ENCODE measurements at places on chromosomes 3 and 15.

DNA sequence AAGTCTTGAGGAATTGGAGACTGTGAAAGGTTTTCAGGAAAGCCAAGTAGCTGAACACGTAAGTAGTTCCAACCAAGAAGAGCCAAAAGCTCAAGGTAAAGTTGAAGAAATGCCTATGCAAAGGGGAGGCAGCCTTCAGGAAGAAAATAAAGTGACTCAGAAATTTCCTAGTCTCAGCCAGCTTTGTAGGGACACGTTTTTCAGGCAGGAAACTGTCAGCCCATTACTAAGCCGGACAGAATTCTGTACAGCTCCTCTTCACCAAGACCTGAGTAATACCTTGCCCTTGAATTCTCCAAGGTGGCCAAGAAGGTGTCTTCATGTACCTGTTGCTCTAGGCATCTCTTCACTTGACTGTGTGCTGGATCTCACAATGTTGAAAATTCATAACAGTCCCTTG is 48.6 kb downstream of the CDAN1 start:
- DNase-seq = no peak

GRCh38 chr3:172370419-172370818 is 77.8 kb downstream of the GHSR start:
- no peak for DNase-seq

DNA sequence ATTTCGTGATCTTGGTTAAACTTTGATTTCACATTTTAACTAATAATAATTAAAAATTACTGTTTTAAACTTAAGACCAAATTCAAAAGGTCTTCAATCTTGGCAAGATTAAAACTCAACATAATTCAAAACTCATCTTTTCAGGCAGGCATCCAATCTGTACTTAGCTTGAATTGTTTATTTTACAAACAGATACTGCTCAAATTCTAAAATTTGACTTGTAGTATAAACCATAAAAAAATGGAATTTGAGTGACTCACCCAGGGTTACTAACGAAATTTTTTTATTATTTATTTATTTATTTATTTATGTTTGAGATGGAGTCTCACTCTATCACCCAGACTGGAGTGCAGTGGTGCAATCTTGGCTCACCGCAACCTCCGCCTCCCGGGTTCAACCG is 64.4 kb downstream of the GAP43 start:
- no peak for DNase-seq

- no peak for DNase-seq
Observed at GRCh38 chr15:101541501-101542292, 52.2 kb upstream of the PCSK6 start.

DNA sequence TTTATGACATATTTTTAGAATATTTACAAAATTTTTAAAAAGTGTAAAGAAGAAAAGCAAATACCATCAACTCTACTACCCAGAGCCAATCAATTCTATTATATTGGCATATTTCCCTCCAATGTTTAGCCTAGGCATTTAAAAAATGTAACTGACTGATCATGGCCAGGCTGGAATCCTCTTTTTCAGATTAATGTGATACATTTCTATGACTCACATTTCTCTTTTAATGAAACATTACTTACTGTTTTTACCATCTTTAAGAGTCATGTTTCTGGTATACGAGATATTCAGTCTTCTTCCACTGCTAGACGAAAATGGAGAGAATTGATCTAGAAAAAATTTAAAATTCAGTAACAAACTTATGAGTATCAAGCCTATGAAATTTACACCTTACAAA is 53.4 kb upstream of the DCUN1D1 start:
- no peak for DNase-seq

DNA sequence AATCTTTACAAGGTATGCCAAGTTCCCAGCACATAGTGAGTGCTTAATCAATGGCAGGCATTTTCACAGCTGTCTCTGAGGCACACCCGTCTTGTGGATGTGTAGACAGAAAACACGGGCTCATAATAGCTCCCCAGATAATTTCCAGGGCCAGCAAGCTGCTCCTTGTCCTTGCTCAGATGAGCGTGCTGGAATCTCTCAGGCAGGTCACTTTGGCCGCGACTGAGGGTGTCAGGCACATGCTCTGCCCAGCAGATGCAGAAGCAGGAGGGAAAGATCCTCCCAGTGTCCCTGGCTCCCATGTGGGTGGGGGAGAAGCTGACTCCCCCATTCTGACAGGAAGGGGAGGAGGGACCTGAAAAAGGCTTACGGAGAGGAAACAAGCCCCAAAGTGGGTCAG is 35.6 kb upstream of the SLC6A1 start:
- no peak for DNase-seq

DNA sequence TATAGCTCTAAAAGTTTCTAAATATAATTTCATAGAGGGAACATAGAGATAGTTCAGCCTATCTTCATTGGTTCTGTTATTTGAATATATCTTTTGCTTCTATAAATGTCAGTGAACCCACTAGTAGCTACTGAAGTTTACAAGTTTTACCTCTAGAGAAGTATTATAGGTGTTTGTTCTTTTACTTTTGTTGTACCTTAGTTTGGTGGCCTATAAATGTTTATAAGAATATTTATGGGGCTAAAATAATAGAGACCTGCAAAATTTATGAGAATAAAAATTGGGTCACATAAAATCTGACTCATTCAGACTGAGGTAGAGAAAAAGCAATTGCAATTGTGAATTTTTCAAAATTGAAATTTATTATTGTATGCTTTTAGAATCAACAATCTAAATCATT is 162.6 kb downstream of the SERPINI1 start:
- no peak for DNase-seq

- DNase-seq = no peak
Observed at GRCh38 chr3:105865016-105865623, 3.7 kb downstream of the CBLB start.

- no peak for DNase-seq
Observed at GRCh38 chr15:100728371-100729201, 126.2 kb downstream of the ASB7 start.

- DNase-seq = no peak
Observed at GRCh38 chr3:39892068-39892467, 82.7 kb downstream of the MYRIP start.

DNA sequence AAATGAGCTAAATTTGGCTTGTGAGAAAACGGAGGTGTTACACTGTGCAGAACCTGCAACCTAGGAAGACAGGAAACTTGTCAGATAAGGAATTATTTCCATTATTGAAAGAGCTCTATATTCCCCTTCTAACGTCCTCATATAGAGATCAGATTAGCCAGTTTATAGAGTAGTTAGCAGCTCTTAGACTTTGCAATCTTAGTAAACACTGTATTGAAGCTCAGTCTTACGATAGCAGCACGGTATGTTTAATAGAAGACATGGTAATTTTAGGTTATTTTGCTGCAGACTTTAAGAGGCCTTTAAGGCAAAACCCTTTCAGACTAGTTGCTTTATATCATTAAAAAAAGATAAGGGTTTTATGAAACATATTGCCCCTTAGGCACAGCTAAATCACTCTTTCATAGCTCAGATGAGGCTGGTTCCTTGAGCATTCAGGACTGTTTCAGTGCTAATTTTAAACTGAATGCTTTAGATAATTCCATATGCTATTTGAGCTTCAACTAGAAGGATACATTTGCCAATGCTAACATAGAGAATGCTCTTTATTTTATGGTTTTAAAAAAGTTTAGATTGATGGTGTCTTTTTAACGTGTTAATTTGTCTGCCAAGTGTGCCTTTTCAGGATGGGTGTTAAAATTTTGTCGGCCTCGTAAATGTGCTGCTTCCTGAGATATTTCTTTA is 234.3 kb downstream of the PYDC2 start:
- no peak for DNase-seq

DNA sequence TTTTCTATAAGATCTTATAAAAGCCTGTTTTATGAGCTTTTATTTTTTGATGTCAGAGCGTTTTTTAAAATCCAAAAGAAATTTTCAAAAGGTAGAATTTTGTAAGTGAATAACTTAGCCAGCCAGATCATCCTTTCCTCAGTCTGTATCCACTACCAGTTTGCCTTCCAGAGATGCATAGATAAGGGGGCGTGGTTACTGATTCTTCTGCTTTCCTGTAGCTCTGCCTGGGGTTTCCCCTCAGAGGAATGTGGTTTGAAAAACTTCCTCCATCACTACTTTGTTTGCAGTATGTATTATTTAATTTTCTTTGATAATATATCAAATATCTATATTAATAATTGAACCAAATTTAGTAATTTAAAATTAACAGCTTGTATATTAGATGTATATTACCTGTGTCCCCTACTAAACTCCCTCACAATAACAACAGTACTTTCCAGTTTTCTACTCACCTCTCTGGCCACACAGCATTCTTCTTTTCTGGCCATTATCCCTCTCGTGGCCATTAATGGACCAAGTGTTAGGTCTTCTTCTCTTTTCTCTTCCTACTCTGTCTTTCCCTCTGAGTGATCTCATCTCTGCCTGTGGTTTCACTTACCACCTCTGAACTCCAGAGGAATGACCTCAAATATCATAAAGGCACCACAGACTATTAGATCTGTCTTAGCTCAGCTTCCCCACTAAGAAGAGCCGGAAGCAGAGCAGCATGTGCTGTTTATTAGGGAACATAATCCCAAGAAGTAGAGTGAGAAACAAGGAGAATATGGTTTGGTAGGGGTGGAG is 239.7 kb downstream of the UBE2E2 start:
- DNase-seq = no peak

DNA sequence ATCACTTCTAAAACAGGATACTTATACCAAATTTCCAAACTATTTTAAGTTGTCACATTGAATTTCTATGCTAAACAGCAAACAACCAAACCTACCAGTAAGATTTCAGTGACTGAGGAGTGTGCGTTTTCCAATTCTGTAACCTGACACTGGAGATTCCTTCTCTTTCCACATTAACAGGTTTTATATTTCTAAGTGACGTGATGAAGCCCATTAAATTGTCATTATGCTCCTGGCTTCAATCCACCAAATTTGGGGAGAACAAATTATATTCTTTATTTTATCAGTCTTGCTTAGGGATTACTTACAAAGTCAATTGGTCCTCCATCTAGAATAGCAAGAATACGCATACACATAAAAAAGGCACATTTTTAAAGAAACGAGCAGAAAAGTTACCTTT is 764.8 kb upstream of the NR2F2 start:
- DNase-seq = no peak

GRCh38 chr3:39433642-39434041 is 27.1 kb downstream of the RPSA start:
- no peak for DNase-seq

- DNase-seq = no peak
Observed at GRCh38 chr3:102226463-102226862, 208.4 kb upstream of the ZPLD1 start.

GRCh38 chr3:132311841-132312240 is 5.4 kb upstream of the ACP3 start:
- DNase-seq = no peak

DNA sequence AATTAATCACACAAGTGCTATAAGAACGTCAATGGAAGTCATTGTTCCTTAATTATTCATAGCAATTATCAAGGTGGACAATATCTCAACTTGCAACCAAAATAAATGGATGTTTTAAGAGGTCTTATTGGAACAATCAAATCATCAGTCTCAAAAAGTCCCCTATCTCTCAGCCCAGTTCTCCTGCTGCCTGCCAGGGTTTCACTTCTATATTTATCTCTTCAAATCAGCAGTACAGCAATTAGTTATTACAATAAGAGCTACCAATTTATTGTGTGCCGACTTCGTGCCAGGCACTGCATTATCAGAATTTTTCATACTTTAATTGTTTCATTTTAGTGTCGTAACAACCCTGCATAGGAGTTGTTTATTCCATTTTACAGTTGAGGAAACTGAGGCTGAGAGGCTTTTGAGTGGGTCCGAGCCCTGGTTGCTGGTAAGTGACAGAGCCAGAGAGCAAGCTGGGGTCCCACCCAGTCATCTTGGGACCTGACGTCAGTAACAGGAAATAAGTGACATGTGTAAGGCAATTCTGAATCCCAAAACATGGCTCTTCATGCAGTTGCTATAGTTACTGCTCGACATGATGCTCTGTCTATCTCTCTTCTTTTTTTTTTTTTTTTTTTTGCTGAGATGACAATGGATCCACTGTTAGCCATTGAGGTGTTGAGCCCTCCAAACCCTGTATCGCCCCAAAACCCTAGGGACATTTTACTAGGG is 8.8 kb upstream of the KCTD6 start:
- no peak for DNase-seq

DNA sequence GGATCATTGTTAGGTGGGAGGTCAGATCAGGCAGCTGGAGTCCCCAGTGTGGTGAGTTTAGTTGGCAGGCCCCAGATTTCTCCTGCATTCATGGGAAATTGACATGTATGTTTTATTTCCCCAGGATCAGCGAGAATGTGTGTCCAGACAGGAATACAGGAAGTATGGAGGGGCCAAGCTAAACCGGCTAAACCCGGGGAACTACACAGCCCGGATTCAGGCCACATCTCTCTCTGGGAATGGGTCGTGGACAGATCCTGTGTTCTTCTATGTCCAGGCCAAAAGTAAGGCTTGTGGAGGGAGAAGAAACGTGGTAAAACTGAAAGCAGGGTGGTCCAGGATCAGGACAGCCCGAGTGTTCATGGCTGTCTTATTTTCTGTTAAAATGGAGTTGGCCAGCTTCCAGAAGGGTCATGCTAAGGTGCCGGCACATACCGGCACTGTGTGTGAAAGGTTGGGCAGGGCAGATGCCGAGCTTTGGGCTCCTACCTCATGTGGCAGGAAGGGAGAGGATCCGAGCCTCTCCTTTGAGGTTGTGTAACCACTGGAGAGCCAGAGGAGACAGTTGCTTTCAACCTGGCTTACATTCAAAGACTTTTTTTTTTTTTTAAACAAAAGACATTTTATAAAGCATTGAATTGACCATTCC is 83.1 kb downstream of the PGPEP1L start:
- DNase-seq = no peak

GRCh38 chr15:86327230-86327865 is 247.7 kb downstream of the AGBL1 start:
- no peak for DNase-seq

DNA sequence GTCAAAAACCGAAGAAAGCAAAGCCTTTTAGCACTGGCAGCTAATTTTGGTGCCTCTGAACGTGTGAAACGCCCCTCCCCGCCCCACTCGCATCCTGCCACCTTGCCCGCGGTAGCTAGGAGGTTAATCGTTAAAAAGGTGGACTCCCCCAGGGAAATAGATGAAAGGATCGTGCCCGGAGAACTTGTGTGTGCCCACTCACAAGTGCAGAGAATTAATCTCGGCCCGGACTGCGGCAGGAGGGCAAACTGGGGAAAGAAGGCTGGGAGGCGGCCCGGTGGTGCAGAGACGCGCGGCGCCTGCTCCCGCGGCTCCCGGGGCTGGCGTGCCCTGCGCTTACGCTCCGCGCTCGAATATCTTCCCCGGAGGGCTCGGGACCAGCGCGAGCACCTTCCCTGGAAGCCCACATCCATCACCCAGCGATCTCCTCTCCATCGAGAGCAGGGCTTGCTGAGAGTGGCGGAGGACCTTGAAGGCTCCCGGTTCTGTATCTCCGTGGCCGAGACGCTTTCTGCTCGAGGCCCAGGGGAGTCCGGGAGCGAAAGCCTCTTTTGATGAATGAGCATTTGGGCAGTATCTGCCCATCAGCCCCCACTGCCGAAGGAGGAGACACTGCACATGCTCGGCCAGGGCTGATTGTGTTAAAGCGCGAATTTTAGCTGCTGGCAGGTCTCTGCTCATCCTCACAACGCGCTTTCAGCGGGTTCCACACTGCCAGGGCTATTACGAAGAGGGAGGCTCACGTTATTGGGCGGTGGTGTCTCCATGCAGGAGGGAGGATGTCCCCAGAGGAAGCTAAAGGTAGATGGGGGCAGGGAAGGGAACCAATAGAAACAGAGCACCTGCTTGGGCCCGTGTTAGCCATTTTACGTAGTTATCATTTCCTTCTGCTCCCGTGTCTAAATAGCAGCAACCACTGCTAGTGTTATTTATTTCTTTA is 1.3 kb upstream of the SPTSSB start:
- no peak for DNase-seq

- DNase-seq = no peak
Observed at GRCh38 chr15:25882466-25882865, 19.3 kb upstream of the ATP10A start.

GRCh38 chr3:16900779-16901440 is 16.2 kb downstream of the PLCL2 start:
- no peak for DNase-seq
